Stimulated activated CD4-positive, alpha-beta T cell treated with anti-CD3 and anti-CD28 coated beads, Interleukin-4, amount 100 ng/mL, for 48 hours (primary cell): ENCODE measurements at places on chromosomes 6 and 20.

DNA sequence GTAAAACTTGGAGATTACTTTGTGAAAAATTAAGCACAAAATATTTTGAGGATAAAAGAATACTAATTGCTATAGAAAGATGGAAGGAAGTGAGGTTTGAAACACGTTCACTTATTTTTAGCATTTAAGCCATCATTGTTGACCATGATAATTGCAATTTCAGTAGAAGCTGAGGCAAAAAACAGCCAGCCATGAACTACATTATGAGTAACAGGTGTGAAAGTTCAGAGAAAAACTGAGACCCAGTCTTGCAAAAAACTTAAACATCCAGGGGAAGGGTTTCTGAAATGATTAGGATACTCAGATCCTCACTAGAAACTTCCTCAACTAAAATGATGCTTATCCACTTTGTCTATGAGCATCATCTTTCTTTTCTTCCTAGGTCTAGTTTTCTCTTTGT, 619.4 kb downstream of the PHF3 start:
- DNase-seq = no peak

- DNase-seq = no peak
These were observed 132.1 kb upstream of the CNR1 start for GRCh38 chr6:88298066-88298845.

- no peak for DNase-seq
These were observed 2.2 kb upstream of the TOMM6 start for GRCh38 chr6:41785254-41785653.

GRCh38 chr6:151917531-151918329, 110.2 kb downstream of the ESR1 start:
- no peak for DNase-seq

DNA sequence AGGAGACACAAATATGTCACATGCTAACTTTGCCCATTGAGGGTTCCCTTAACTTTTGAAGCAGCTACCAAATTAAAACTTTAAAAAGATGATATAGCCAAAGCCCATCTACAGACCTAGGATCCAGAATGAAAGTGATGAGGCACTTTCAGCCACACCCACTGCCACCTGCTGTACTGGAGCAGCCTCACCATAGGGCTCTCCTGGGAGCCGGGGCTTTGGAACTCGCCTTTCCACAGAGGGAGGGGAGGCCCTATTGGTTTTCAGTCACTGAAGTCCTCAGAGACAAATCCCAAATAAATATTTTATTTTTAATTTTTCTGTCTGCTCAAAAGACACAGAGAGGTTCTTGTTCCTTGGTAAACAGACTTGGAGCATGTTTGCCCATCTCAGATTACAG, 238.1 kb upstream of the TAB2 start:
- no peak for DNase-seq

GRCh38 chr6:36980876-36981619, 4.9 kb downstream of the MTCH1 start:
- no peak for DNase-seq
